NCI-H146 (cell line): ENCODE measurements at places on chromosomes 5 and 9.

DNA sequence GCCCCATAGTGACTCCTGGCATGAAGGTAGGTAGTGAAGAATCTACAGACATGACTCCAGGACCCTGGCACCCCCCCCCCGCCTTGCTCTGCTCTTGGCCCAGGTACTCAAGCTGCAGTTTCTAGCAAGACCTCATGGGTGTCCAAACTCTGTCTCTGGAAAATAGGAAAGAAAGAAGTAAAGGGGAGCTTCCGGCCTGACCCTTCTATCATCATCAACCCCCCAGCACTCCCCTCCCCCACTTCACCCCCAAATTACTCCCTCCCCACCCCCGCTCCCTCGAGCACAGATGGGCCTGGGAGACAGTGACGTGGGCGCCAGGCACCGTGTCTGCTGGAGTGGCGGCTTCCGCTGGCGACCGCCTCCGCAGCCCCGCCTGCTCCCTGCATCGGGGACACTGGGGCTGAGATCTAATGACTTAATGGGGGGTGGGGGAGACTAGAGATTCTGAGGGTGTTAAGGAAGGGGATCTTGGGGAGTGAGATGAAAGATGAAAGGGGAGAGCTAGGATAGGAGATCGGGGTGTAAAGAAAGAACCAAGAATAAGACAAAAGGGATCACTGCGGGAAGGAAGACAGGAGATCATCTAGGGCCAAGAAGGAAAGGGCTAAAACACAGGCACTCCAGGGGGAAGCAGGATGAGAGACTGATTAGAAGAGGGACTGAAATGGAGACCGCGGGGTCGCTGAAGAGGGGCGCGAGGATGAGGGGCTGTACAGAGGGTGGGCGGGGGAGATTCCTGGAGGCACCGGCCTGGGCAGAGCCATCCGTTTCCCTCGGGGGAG is 1.1 kb upstream of the DNAJB5 start:
- no peak for DNase-seq

GRCh38 chr5:150138551-150139265 is 16.9 kb downstream of the PDGFRB start:
- no peak for DNase-seq

DNA sequence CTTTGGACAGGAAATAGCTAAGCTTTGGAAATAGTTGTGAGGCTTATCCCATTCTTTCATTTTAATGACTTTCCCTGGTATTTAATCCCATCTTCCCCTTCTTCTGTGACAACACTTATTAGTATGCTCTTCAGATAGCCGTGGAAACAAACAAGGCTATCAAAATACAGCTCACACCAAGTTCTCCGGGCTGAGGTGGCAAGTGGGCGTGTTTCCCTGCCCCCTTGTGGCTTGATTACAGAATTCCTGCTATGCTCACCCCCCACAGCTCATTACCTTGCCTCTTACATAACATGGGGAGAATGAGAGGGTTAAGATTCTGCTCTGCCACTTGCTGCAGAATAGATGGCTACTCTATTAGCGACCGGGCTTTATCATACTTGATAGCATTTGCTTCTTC is 437.1 kb upstream of the TLE4 start:
- DNase-seq, result peak; percentile 18

DNA sequence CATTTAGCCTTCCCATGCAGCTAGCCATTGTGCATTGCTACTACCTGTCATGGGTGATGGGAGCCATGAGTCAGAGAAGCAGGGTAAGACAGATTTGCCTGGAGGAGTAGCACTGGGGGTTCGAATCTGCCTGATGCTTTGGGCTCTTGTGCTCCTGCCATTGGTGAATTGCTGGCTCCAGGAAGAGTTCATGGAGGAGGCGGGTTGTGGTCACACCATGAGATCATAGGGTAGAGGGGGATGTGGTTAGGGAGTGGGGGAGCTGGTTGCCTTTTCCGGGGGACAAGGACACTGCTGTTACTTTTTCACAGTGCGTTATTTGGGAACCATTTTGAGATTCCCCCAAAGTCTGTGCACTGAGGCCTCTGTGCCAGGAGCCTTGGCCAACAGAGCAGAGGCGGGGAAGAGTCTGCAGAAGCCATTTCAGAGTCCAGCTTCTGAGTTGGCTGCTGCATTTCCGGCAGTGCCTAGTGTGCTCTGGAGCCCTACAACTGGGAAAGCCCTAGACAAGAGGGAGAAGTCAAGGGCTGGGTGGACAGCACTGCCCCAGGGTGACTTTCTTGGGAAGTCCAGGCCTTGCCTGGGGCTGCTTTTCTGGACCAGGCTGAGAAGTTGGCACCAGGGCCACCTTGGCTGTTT is 6.2 kb downstream of the ANGPTL2 start:
- no peak for DNase-seq

GRCh38 chr5:73264631-73265030 is 91.6 kb downstream of the TMEM174 start:
- DNase-seq, result no peak

DNA sequence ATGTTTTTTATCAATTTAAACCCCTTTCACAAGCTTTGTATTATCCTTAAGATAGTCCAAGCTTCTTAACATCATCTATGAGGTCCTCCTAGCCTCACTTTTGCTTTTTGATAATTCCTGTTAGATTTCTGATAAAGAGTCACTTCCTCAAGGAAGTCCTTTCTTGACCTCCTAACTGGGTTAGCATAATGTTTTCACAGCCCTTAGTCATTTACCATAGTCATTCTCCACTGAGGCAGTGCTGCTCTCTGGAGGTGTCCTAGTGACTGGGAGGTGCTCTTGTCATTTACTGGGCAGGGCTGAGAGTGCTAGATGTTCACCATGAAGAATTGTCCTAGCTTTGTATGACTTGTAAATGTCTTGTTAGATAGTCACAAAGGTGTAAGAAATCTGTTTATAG is 26.4 kb downstream of the TNPO1 start:
- no peak for DNase-seq

GRCh38 chr9:128836509-128837145 is 7.0 kb upstream of the SPOUT1 start:
- DNase-seq, result no peak

GRCh38 chr5:18281947-18282581 is 647.8 kb downstream of the TAF11L14 start:
- DNase-seq, result peak; percentile 62
